ENCODE measurements at places on chromosomes 13 and 19.

GRCh38 chr19:5293612-5294378 lies 46.8 kb downstream of the PTPRS start:
- no peak for DNase-seq

- no peak for DNase-seq
Measured at GRCh38 chr13:111184458-111185401, 69.6 kb downstream of the ARHGEF7 start.

DNA sequence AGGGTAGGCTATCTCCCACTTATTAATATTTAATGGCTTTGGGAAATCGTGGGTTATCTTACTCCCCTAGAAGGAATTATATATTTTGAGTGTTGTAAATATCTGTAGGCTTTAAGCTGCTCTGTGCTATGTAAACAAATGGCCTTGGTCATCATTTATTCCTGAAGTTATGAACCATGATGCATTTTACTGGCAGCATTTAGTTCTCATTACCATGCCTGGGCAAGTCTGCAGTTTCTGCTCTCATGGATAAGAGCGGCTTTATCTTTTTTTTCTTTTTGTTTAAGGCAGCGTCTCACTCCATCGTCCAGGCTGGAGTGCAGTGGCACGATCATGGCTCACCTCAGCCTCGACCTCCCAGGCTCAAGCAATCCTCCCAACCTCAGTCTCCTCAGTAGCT lies 156.1 kb downstream of the IRS2 start:
- DNase-seq: no peak

GRCh38 chr13:103961784-103962183 lies 895.6 kb upstream of the SLC10A2 start:
- no peak for DNase-seq

DNA sequence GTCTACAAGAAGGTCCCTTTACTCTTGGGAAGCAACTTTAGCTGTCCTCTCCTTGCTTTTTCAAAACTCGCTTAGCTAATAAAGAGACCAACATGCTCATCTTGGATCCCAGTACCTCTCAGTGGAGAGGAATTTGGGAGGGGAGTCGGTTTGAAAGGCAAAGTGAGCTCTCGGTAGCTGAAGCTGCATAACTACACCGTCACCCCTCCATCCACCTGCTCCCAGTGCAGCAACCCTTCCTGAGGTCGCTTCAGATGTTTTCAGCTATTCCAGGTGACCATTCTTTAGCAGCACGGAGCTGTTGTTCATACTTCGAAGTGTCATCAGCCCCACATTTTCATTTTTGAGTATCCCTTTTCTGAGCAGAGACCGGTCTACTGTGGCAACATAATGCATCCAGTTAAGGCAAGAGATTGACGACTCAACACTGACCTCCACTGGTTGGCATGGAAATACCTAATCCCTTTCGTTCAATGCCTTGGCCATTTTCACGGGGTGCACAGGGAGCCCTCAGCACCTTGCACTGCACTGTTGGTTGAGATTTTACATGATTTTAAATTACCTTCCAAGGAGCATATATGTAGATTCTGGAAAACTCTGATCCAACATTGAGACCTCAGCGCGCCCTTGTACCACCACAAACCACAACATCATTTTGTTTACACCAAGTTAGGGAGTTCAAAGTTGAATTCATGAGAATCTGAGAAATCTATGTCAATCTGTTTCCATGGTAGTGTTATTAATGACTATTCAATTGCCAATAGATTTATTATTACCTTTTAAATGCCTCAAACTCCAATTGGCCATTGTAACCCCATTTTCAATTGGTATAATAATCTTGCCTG lies 42.2 kb downstream of the DLEU7 start:
- peak; percentile 13 for DNase-seq

DNA sequence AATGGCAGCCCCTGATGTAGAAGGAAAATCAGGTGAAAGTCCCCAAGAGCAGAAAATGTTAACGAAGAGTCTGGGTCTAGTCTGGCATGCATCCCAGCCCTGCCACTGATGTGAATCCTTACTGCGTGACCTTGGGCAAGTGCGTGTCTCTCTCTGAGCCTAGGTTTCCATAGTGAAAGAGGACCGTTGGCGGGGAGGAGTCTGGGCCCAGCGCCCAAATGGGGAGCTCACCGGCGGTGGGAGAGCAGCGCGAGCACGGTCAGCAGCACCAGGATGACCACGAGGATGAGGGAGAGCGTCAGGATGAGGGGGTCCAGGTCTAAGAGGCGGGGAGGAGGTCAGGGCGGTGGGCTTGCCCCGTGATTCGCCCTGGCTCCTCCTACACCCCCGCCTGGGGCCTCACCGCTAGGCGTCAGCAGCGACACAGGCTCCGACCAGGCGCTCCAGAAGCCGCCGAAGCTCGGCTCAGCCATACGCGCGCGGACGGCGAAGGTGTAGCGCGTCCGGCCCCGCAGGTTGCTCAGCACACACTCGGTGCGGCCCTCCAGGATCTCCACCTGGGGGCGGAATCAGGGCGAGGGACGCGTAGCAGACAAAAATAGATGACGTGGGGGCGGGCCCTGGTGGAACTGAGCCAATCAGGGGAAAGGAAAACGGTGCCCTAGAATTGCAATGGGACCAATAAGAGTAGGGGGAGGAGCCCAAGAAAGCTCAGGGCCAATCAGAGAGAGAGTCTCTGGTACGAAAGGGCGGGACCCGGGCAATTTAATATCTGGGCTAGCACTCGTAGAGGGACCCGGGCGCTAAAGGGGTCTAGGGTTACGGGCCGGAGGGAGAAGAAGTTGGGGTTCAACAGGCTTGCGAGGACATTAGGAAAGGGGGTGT lies 3.2 kb downstream of the EPOR start:
- peak; percentile 87 for DNase-seq

DNA sequence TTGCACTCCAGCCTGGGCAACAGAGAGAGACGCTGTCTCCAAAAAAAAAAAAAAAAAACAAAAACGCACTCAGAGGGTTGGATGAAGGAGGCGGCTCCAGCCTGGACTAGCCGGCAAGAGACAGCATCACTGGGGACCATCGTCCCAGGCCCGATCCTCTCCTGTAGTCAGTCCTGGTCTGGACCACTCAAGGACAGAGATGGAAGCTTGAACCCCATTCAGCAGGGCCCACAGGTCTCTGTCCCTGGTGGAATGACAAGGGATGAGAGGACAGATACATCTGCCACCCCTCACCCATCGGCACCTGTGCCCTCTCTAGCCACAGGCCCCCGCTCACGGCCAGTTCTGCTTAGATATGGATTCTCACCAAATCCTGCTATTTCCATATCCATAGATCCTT lies 14.0 kb downstream of the ADGRE5 start:
- no peak for DNase-seq

DNA sequence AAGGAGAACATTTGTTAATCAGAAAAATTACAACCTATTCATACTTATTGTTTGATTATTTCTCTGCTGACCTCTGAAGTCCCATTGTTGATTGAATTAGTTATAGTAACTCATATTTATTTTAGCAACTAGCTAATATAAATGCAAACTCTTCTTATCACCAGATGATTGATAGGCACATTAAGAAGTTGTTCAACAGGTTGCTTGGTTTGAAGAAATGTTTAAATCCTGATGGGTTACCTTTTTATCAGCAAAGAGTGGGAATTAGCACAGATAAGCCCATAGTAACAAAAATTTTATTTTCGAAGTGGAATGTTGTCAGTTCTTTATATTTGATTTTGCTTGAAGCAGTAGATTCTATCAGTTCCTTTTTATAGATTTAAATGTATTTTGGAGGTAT lies 44.4 kb downstream of the KLF5 start:
- DNase-seq: no peak

- no peak for DNase-seq
Measured at GRCh38 chr19:6219586-6220290, 60.0 kb downstream of the MLLT1 start.

- no peak for DNase-seq
Measured at GRCh38 chr19:33693678-33694077, 71.9 kb downstream of the CHST8 start.

DNA sequence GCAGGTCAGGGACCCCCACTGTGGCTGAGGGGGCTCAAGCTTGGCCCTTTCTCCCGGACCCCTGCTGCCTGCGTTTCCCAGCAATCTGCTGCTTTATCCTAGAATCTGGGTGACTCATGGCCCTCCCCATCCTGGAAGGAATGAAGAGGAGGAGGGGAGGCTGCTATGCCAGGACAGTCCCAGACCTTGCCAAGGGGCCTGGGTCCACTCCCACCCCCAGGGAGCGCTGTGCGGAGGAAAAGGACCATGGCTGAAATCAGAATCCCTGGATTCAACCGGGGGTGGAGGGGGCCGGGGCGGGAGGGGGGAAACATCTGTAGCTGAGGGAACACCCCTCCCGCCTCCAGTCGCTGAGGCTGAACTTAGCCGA lies 20.5 kb downstream of the ZNF114 start:
- no peak for DNase-seq

GRCh38 chr13:107650081-107650701 lies 565.1 kb downstream of the LIG4 start:
- DNase-seq: no peak

DNA sequence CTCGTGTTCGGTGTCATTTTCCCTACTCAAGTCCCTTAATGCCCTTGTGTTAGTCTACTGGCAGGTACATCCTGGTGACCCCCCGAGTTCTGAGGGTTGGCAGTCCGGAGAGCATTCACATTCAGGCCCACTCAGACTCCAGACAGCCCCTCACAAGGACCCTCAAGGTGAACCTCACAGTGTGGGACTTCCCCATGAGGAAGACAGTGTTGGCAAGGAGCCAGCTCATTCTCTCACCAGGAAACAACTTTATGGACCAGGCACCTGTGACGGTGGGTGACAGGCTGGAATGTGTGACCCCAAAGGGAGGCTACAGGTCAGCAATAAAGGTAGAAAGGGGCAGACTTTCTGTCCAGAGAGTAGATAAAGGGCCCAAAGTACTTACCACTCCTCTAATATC lies 24.5 kb downstream of the RDH8 start:
- no peak for DNase-seq

DNA sequence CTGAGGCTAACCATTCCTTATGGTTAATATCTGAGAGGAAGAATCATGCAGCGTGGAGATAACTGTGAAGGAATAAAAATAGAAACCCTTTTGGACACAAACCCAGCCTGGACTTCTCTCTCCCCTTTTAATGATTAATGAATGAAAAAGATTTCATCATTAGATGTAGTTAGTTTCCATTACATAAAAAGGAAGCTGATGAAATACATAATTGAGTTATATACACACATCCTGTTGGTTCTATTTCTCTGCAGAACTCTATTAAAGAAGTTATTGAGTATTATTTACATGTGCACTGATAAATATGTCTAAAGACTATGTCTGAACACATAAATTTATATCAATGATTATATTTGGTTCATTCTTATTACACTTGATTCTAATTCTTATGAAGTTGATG lies 465.3 kb downstream of the GPC5 start:
- no peak for DNase-seq

- DNase-seq: no peak
Measured at GRCh38 chr13:85266331-85266730, 532.9 kb downstream of the SLITRK6 start.

DNA sequence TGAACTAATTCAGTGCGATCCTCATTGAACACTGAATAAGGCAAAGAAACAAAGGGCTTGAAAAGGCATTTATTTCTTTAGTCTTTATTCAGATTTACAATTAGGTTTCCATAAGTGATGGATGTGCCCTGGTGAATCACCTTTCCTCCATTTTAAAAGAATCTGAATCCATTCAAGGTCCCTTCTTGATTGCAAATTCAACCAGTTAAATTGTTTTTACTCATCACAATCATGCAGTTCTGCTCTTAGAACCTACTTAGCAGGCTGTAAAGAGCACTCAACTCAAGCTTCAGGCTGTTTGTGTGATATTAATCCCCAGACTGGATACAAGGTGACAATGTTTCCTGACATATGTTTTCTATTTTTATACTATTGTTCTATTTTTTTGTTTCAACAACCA lies 321.0 kb downstream of the TBC1D4 start:
- no peak for DNase-seq

- no peak for DNase-seq
Measured at GRCh38 chr13:110047496-110047895, 259.5 kb downstream of the COL4A1 start.

- DNase-seq: no peak
Measured at GRCh38 chr13:86052141-86052540, 252.9 kb upstream of the SLITRK6 start.

All from NCI-H2081 treated with DMSO at 0.1 percent for 48 hours (cell line).